ENCODE measurements at places on chromosomes 11 and 22. TPM values are rescaled to one million over a fixed set of nuclear protein-coding genes. Genes with fewer than 3 reads are reported as not detected.

VPS11 gene
- total RNA-seq: 25.5 TPM

KLHDC7B gene
- under 0.01 TPM for total RNA-seq

OR5A1 gene
- not detected for total RNA-seq

C22orf42 gene
- not detected for total RNA-seq

TMEM134 gene
- 32.0 TPM for total RNA-seq

KIRREL3 gene
- total RNA-seq: not detected

ABCG4 gene
- total RNA-seq: 0.33 TPM

MEN1 gene
- 21.7 TPM for total RNA-seq

CEP164 gene
- 36.5 TPM for total RNA-seq

PRODH gene
- not detected for total RNA-seq

CABP4 gene
- total RNA-seq: 3.9 TPM

TRIM6 gene
- total RNA-seq: 2.1 TPM

THY1 gene
- total RNA-seq: 0.65 TPM

ARFGAP3 gene
- total RNA-seq: 53.9 TPM

ALDH3B1 gene
- 2.0 TPM for total RNA-seq

FXYD6 gene
- 0.33 TPM for total RNA-seq

CTSC gene
- 230 TPM for total RNA-seq

CNIH2 gene
- not detected for total RNA-seq

C22orf15 gene
- total RNA-seq: not detected

ACTN3 gene
- total RNA-seq: 0.19 TPM

GPR83 gene
- total RNA-seq: not detected

ZNRF3 gene
- 7.2 TPM for total RNA-seq

DRD2 gene
- total RNA-seq: not detected

MS4A8 gene
- total RNA-seq: not detected

GRM5 gene
- 0.33 TPM for total RNA-seq

FAM111B gene
- total RNA-seq: 9.1 TPM

MYBPC3 gene
- not detected for total RNA-seq

KCNE3 gene
- 0.33 TPM for total RNA-seq

C11orf97 gene
- total RNA-seq: not detected

BDNF gene
- 3.9 TPM for total RNA-seq

NRIP3 gene
- 10.3 TPM for total RNA-seq

KDM4E gene
- total RNA-seq: not detected

KRTAP5-8 gene
- total RNA-seq: not detected

OR5P2 gene
- total RNA-seq: 0.33 TPM

MAP6 gene
- under 0.01 TPM for total RNA-seq

NDUFA6 gene
- total RNA-seq: 26.5 TPM

PGA5 gene
- total RNA-seq: not detected

SSTR3 gene
- not detected for total RNA-seq

KLHL35 gene
- 2.0 TPM for total RNA-seq

ANO5 gene
- 0.38 TPM for total RNA-seq

ACRV1 gene
- total RNA-seq: not detected

DDX25 gene
- not detected for total RNA-seq

BTG4 gene
- total RNA-seq: not detected

SCUBE2 gene
- 0.65 TPM for total RNA-seq

ZNF215 gene
- total RNA-seq: 4.1 TPM

MS4A12 gene
- total RNA-seq: not detected

TYR gene
- total RNA-seq: 0.29 TPM

NCF4 gene
- not detected for total RNA-seq

OR5T1 gene
- total RNA-seq: not detected

MRGPRX4 gene
- not detected for total RNA-seq

All from vein endothelial cell (primary cell).